ENCODE measurements at places on chromosomes 3 and 15.
A peak's percentile ranks its signal among the peaks of the same experiment; 100 is the strongest.

DNA sequence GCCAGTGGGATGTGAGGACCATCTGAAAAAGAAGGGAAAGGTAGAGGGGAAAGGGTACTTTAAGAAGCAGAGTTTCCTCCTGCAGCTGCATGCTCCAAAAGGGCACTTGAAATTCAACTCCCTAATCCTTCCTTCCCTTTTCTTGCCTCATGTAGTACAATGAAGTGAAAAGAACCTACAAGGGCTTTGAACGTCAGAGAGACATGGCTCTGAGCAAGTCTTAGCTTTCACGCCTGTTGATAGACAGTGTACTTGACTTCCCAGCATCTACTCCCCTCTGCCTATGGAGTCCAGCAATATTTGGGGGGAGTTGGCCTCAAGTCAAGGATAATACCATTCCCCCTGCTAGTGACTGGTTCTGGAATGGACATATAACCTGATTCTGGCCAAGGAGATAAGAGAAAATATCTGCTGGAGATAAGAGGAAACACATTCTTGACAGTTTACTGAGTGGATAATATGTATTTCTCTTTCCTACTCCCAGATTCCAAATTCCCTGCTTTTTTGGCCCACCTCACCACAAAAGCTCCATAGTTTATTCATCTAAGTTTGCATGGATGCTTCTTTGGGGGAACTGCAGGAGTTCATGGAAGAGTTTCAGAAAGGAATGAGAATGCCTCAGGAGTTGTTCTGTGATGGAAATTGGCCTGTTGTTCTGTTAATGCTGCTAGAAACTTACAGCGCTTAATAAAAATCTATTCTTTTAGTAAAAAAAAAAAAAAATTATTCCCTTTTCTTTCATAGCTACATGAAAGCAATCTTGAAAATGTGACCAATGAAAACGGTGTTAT is 193.0 kb upstream of the TPM1 start:
- no peaks in the 10 kb centered on the region for H3K36me3 ChIP-seq
- DNase-seq, result peak; percentile 17
- no peak overlapping the region for H3K4me3 ChIP-seq
- no peaks in the 10 kb centered on the region for H3K27me3 ChIP-seq
- peaks cover 15% of the 10 kb centered on the region for H3K4me1 ChIP-seq

- no peaks in the 10 kb centered on the region for H3K36me3 ChIP-seq
- H3K4me3 ChIP-seq, result no peak overlapping the region
- no peaks in the 10 kb centered on the region for H3K4me1 ChIP-seq
- H3K27ac ChIP-seq, result no peak overlapping the region
- no peak for DNase-seq
Measured at GRCh38 chr3:64179860-64180259, 45.4 kb downstream of the PRICKLE2 start.

DNA sequence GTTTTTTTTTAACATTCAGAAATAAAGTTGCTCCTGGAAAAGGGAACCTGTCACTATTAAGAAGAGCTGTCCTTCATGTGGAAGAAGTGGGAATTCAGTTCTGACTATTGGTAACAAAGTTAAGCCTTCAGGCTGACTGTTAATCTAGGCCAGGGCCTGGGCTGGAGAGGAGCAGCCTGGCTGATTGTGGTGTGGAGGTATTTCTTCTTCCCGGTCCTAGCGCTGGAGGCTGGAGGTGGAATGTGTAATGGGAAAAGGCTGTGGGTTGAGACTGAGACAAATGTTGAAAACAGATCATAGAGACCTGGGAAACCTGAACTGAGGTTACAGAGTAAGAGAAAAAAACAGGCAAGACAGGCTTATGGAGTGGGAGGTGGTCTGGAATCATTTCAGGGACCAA is 23.8 kb upstream of the SH3BP5 start:
- H3K36me3 ChIP-seq, result no peaks in the 10 kb centered on the region
- H3K27ac ChIP-seq, result peak overlapping the region; percentile 33
- H3K4me1 ChIP-seq, result no peaks in the 10 kb centered on the region
- no peak overlapping the region for H3K4me3 ChIP-seq
- no peaks in the 10 kb centered on the region for H3K27me3 ChIP-seq

DNA sequence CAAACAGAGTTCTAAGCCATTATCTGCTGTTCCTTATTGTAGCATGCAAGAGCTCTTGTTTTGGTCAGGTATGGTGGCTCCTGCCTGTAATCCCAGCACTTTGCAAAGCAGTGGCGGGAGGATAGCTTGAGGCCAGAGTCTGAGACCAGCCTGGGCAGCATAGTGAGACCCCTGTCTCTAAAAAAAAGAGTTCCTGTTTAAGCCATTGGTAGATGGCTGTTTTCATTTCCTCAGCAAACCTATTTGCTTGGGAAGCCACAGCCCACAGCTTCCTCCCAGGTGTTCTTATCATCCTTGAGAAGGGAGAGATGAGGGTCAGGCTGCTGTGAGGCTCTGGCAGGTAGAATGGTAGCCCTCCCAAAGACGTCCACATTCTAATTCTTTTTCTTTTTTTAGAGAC is 24.4 kb upstream of the FAM81A start:
- H3K36me3 ChIP-seq, result no peaks in the 10 kb centered on the region
- DNase-seq, result no peak
- H3K27ac ChIP-seq, result no peak overlapping the region
- H3K27me3 ChIP-seq, result no peaks in the 10 kb centered on the region
- H3K4me3 ChIP-seq, result no peak overlapping the region

- H3K4me1 ChIP-seq, result peaks cover 7% of the 10 kb centered on the region
- H3K27me3 ChIP-seq, result no peaks in the 10 kb centered on the region
- DNase-seq, result no peak
Measured at GRCh38 chr3:194736277-194736895, 50.7 kb downstream of the FAM43A start.

DNA sequence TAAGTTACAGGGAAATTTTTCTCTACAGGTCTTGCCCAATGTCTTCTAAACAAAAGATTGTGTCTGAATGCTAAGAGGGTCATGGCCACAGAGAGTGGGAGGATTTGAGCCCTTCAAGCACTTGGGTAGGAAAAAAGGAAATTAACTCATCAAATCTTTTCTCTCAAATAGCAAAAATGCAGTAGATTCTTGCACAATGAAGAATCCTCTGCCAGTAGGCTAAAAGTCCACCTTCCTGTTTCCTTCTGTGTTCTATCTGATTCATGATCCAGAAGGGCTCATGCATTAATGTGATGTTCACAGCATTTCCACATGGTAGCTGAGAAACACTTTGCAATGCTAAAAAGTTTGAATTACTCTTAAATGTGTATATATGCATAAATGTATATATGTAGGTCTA is 177.1 kb downstream of the CD47 start:
- no peaks in the 10 kb centered on the region for H3K36me3 ChIP-seq
- no peaks in the 10 kb centered on the region for H3K4me1 ChIP-seq
- no peak overlapping the region for H3K4me3 ChIP-seq
- no peak overlapping the region for H3K27ac ChIP-seq
- H3K27me3 ChIP-seq, result no peaks in the 10 kb centered on the region

GRCh38 chr3:190619761-190620160 is 105.9 kb downstream of the IL1RAP start:
- no peaks in the 10 kb centered on the region for H3K4me1 ChIP-seq
- H3K27me3 ChIP-seq, result no peaks in the 10 kb centered on the region
- no peak overlapping the region for H3K27ac ChIP-seq
- H3K36me3 ChIP-seq, result no peaks in the 10 kb centered on the region

GRCh38 chr15:90881978-90882721 is 2.2 kb upstream of the FES start:
- peaks cover 5% of the 10 kb centered on the region for H3K4me1 ChIP-seq
- H3K27me3 ChIP-seq, result no peaks in the 10 kb centered on the region
- H3K27ac ChIP-seq, result no peak overlapping the region
- H3K4me3 ChIP-seq, result no peak overlapping the region
- DNase-seq, result no peak

GRCh38 chr3:33385423-33385822 is 54.8 kb downstream of the UBP1 start:
- DNase-seq, result peak; percentile 2
- H3K4me1 ChIP-seq, result no peaks in the 10 kb centered on the region
- no peak overlapping the region for H3K27ac ChIP-seq
- no peaks in the 10 kb centered on the region for H3K27me3 ChIP-seq
- H3K36me3 ChIP-seq, result peaks cover 1% of the 10 kb centered on the region

- no peak for DNase-seq
- H3K4me3 ChIP-seq, result no peak overlapping the region
- no peaks in the 10 kb centered on the region for H3K27me3 ChIP-seq
- no peaks in the 10 kb centered on the region for H3K4me1 ChIP-seq
- H3K36me3 ChIP-seq, result no peaks in the 10 kb centered on the region
Measured at GRCh38 chr15:31208817-31209216, 107.3 kb upstream of the TRPM1 start.

DNA sequence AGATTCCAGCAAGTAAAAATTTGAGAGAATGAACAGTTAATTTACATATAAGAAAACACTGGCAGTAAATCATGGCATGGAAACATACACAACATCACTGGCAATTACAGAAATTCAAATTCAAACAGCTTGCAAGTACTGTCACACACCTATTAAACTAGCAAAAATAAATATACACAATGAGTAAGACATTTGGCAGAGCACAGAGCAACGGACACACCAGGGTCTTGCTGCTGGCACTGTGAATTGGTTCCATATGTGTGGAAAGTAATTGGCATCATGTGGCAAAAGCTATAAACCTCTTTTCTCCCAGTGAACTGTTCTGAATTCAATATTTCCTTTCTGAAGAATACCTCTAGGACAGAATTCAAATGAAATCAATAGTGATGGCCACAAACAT is 78.3 kb downstream of the LRRK1 start:
- no peak for DNase-seq
- no peaks in the 10 kb centered on the region for H3K4me1 ChIP-seq

DNA sequence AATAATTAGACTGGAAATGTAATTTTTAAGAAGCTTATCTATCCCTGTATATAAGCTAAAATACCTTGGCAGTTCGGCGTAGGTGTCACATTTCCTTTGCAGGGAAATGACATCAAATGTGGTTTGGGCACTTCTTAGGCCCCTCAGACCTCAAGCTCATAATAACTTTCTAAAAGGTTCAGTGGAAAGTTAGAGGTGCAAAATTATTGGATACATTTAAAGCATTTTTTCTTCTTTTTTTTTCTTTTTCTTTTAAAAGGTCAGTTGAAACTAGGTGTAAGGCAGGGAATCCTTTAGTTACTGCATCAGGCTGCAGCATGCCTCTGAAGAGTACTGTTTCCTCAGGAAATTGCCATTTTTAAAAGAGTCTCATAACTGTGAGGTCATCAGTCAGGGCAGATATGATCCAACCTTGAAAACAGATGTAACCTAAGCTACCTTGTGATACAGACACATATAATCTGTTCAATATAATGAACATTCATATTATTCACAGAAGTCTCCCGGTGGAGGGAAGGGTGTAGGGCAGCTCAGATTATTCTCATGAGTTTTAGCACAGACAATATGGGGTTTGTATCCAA is 4.8 kb downstream of the SACM1L start:
- no peaks in the 10 kb centered on the region for H3K27me3 ChIP-seq
- H3K4me1 ChIP-seq, result no peaks in the 10 kb centered on the region
- no peak overlapping the region for H3K4me3 ChIP-seq
- no peak for DNase-seq

- H3K27me3 ChIP-seq, result no peaks in the 10 kb centered on the region
- H3K27ac ChIP-seq, result no peak overlapping the region
- no peak for DNase-seq
Measured at GRCh38 chr3:119862616-119863015, 80.7 kb downstream of the NR1I2 start.

DNA sequence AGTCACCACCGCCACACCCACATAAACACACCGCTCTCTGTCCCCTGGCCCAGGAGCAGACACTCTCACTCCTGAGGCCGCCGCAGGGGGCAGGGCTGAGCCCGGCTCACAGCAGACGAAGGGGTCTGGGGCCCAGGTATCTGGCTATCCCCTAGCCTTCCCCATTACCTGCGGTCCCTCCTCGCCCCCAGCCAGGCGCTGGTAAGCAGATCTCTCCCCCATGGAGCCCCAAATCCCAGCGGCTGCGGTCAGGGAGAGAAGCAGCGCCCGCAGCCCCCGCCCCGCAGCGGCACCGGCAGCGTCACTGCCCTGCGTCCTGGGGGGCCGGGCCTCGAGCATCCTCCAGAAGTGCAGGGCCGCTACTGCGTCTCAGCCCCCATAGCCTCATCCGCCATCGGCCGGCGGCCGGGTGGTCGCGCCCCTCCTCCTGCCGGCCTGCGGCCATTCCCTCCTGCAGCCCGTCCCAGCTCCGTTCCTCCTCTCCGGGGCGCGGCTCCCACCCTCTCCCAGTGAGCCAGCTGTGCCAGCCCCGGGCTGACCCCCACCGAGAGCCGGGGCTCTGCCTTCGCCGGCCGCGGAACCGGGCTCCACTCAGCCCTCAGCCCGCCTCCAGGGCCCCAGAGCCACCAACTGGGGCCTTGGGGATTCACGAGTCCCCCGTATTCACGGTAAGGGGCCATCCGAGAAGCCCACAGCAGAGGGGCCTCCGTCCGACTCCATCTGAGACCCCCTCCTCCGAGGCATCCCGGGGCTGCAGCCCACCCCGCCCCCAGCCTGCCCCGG is 13.1 kb downstream of the TNK2 start:
- H3K27me3 ChIP-seq, result no peaks in the 10 kb centered on the region

- no peaks in the 10 kb centered on the region for H3K4me1 ChIP-seq
- no peaks in the 10 kb centered on the region for H3K27me3 ChIP-seq
- no peak overlapping the region for H3K4me3 ChIP-seq
- no peak overlapping the region for H3K27ac ChIP-seq
Measured at GRCh38 chr3:17259685-17260084, 374.9 kb downstream of the PLCL2 start.

GRCh38 chr15:68362537-68363126 is 69.3 kb downstream of the ITGA11 start:
- H3K27me3 ChIP-seq, result no peaks in the 10 kb centered on the region
- no peak overlapping the region for H3K27ac ChIP-seq
- H3K36me3 ChIP-seq, result no peaks in the 10 kb centered on the region
- H3K4me3 ChIP-seq, result no peak overlapping the region
- DNase-seq, result no peak

GRCh38 chr3:36494461-36495109 is 114.3 kb downstream of the STAC start:
- H3K36me3 ChIP-seq, result no peaks in the 10 kb centered on the region
- no peak overlapping the region for H3K27ac ChIP-seq
- no peaks in the 10 kb centered on the region for H3K4me1 ChIP-seq
